ENCODE measurements at places on chromosomes 6 and 20.

DNA sequence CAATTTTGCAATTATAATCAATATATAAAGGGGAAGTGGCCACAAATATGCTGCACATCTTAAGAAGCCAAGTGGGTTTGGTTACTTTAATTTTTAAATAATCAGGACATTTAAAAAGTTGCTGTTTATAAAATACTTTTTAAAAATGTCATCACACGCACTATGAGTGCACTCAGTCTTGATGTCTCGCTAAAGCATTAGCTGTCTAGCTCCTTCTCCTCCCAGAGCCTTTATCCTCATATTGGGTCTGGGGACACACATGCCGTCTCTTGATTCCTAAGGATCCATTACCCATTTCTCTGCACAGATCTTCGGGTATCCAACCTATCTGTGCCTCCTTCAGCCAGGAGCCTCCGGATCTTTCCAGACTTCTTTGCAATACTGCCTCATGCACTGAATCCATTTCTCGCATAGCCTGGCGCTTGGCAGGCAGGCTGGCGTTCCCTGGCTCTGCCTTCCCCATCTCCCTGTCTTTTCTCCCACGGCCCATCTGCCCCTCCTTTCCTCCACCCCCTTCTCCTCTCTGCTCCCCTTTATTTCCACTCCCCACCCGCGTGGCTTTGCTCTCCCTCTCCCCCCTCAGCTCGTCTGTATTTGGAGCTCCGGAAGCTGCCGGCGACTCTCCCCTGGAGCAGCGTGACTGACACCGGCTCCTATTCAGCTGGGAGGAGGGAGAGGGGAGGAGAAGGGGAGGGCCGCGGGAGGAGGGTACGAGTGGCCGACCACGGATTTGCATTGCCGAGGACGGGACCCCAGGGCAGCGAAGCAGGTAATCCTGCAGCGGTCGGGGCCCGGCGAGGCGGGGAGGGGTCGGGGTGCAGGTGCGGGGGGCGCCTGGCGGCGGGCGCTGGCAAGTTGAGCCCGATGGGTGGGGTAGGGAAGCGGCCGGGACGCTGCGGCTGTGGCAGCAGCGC lies at the start of gene CAP2:
CAP2 (plus strand) TSS at position 618 of the 914 bp plus-strand sequence. CDS start 27,961 bp downstream, outside the sequence.
- DNase-seq, result no peak

GRCh38 chr6:154617175-154617574 lies 106.7 kb upstream of the CNKSR3 start:
- DNase-seq, result no peak

DNA sequence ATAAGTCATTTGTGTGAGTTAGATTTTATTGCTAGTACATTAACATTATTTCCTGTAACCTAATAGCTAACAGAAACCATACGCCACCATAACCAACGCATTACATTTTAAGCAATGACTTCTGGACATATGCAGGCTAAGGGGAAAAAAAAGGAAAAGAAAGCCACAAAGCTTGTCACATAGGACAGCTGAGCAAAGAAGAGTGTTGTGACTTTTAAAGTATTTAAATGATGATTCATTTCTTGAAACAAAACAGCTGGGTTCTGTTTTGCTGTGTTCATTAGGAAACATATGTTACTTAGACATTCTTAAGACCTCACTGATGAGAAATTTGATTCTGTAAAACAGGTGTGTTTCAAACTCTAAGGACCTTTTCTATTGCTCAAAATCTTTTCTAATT lies 171.4 kb downstream of the COL9A1 start:
- no peak for DNase-seq

- DNase-seq, result no peak
Measured at GRCh38 chr6:141041596-141042087, 1091.1 kb upstream of the GJE1 start.

GRCh38 chr6:109420751-109421150 lies 19.7 kb downstream of the PPIL6 start:
- DNase-seq, result no peak

DNA sequence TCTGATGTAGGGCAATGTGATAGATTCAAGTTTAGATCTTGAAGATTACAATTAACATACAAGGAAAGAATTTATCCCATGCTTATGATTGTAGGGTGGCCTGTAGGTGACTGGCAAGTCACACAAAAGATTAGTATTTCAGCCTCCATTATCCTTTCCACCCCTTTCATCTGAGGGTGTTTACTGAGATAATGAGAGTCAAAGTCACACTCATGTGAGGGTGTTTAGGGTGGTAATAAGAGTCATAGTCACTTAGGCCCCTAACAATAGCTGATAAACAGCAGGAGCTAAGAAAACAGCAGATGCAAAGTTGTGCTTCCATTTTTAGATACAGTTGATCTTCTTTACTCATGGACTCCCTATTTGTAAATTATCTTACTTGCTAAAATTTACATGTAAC lies 11.4 kb downstream of the FAM184A start:
- peak; percentile 32 for DNase-seq

GRCh38 chr20:44050925-44051660 lies 135.9 kb downstream of the JPH2 start:
- DNase-seq, result no peak

GRCh38 chr6:139148557-139149235 lies 13.8 kb downstream of the HECA start:
- peak; percentile 34 for DNase-seq

GRCh38 chr6:119566546-119567260 lies 217.1 kb upstream of the MAN1A1 start:
- DNase-seq, result no peak

DNA sequence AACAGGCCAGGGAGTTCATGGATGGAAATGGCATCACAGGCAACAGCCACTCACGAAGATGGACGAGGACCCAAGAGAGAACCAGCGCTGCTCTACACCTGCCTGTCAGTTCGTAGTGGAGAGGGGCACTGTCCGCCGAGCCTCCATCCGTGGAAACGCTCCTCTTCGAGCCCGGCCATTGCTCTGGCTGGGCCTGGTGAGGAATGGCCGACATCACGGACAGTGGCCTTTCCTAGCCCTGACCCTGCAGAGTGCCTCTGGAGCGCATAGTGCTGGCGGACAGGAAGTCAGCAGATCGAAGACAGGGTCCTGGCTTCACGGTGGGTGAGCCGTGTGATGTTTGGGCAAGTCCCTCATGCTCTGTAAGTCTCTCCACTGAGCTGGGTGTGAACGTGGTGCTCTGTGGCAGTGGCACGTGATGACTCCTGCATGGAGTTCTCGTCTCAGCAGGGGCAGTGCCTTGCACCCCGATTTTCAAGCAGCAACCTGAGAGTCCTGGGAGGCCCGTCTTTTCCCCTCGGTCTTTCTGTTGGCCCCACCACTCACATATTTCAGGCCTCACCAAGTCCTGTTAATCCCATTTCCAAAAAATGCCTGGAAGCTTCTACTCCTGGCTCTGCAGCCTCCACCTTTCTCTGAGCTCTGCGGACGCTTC lies 214.4 kb downstream of the ERMARD start:
- DNase-seq, result no peak

DNA sequence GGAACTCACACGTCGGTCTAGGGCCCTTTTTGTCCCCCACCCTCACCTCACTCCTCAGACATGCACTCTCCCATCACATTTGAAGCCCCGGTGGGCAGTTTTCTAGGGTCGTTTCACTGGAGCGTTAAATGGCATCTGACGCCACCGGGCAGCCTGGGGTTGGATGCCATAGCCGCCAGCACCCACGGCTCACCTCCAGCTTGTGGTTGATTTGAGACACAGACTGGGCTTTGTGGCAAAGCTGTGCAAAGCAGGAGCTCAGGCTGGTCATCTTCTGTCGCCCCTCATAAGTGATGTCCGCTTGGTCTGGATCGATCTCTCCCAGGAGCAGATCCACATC lies 530 bp downstream of the GOPC start:
- DNase-seq, result peak; percentile 5

DNA sequence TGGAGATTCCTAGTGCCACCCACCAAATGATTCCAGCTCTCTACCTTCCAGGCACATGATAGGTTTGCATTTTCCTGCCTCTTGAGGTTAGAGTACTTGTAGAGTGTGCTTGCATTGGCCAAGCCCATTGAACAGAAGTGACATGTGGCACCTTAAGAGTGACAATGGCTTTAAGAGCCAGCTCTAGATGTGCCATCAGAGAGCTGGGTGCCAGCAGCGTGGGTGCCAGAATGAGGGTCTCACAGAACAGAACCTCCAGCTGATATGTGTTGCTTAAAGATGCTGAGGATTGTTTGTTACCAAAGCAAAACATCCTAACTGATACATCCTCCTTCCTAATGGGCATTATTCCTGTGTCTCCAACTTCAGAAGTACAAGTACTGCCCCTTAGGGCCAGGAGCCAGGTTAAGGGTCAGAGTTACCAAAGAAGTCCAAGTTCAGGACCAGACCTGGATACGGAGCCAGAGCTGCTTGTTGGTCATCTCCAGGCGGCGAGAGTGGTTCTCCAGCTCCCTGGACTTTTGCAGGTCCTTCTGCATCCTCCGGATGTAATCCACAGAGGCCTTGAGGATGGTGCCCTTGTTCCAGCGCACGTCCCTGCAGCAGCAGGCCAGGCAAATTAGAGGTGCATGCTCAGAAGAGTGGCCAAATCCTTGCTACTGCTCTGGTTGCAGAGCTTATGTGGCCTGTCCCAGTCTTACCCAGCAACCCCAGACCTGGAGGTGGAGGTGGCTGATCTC lies 47.5 kb downstream of the MDFI start:
- DNase-seq, result no peak

- DNase-seq, result no peak
Measured at GRCh38 chr20:53952528-53953096, 117.8 kb downstream of the BCAS1 start.

- DNase-seq, result no peak
Measured at GRCh38 chr6:15843226-15843625, 180.4 kb upstream of the DTNBP1 start.

DNA sequence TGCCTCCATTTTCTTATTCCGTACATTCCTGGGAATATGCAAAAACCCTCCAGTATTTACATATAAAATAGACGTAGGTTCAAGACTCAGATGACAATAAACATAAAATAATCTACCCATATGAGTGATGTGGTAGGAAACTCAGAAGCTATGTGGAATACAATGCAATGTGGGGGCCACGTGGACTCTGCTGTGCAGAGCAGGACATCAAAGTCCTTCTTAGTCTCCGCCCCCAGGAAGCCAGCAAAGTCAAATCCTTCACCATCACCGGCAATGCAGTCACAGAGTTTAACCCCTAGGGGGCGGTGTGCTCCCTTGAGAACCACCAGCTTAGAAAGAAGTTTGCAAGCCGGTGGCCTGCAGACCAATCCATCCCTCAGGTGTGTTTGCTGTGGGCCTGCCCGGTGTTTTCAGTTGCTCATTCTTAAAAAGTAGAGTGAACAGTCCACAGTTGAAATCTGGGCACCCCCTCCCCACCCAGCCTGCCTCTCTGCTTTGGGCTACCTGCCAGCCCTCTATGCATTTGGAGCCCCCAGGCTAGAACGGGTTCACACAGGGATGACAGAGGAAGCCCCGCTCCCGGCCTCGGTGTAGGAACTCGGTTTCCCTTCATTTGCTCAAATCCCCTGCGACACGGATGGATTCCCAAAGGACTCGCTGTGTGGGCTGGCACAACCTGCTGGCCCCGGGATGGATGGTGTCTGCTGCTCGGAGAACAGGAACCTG lies 59.9 kb downstream of the SULF2 start:
- DNase-seq, result peak; percentile 88

- no peak for DNase-seq
Measured at GRCh38 chr6:39614393-39614950, 110.7 kb downstream of the KIF6 start.

DNA sequence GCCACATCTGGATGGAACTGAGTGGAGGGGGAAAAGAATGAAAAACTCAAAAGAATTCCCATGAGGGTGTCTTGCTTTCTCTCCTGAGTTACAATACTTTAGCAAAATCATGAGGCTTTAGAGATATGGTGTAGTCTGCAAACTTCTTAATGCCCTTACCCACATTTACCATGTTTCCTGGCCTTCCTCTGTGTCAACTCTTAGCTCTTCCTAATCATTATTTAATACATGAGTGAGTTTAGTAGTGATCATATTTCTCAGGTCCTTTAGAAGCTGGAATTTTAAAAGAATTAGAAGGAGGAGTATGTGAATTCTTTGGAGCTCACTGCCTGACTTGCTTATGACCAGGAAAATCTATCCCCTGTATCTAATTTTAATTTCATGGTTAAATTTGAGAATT lies 39.0 kb downstream of the STX11 start:
- DNase-seq, result no peak

GRCh38 chr6:53813096-53813495 lies 18.3 kb downstream of the LRRC1 start:
- no peak for DNase-seq

- DNase-seq, result no peak
Measured at GRCh38 chr6:43893073-43893472, 123.1 kb downstream of the VEGFA start.

GRCh38 chr6:167113047-167113754 lies 9.7 kb upstream of the CCR6 start:
- no peak for DNase-seq

GRCh38 chr6:42527204-42527603 lies 36.6 kb upstream of the UBR2 start:
- no peak for DNase-seq

GRCh38 chr6:167750956-167751358 lies 75.8 kb upstream of the AFDN start:
- no peak for DNase-seq

GRCh38 chr6:123000244-123000770 lies 4.3 kb downstream of the CLVS2 start:
- DNase-seq, result no peak

- DNase-seq, result peak; percentile 95
Measured at GRCh38 chr20:45971675-45972499, at the start of gene ZNF335. ZNF335 (minus strand) TSS chr20:45972203; CDS start chr20:45971410, 793 bp downstream.

- no peak for DNase-seq
Measured at GRCh38 chr6:136508725-136509392, 41.4 kb downstream of the MAP7 start.

DNA sequence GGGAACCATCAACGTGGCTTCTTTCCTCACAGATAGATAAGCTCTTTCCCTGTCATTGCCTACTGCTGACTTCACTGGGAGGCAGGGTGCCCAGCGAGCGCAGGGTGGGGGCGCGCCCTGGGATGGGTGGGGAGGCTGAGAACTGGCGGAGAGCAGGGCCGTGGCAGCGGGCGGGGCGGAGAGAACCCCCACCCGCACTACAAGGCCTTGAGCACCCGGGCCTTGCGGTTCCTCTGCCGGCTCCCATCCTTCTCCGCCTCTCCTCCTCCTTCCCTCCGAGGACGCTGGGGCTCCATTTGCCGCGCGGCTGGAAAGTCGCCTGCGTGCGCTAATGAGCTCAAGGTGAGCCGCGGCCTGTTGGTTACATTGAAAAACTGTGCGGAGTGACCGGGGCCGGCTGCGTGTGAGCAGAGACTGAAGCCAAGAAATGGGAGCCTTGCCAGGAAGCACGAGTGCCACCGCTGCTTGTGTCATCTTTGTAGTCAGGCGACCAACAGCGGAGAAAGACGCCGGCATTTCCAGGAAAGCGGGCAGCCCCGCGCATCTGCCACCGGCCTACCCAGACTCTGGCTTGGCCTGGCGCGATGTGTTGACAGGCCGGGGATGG lies 963.5 kb upstream of the SLC35B3 start:
- DNase-seq, result no peak
